ENCODE measurements at places on chromosomes 5 and 9.

DNA sequence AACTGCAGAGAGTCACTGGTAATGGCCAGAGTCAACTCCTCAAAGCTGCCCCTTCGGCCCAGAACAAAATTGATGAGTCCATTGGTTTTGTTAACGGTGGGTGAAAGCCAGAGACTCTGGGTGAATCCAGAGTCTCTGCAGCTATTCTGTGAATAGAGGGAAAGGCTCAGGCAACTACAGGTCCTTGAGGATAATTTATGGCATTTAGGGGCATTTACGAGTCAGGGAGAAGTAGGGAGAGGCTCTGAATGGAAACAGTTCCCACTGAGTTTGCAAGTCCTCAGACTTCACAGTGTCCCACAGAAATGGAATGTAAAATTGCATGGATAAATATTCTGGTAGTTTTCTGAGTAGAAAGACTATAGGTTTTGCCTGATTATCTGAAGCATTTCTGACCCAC, 257.8 kb downstream of the SEC61B start:
- DNase-seq, result no peak

- DNase-seq, result no peak
Measured at GRCh38 chr5:10310066-10310779, 2.5 kb upstream of the CMBL start.

DNA sequence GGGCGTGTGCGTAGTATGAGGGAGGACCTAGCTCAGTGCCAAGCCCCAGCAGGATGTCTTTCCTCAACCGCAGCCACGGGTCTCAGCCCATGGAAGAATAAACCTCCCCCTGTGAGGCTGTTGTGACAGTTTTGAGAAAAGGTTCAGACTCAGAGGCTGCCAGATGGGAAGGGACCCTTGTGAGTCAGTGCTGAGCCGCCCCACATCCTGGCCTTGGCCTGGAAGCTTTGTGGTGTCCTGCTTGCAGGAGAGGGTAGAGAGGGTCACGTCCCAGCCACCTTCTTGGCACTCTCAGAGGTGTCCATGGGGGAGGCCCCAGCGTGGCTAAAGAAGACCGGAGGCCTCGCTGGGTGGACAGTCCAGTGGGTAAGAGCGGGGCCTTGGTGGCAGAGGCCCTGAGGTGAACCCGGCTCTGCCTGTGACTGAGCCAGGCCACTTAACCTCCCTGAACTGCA, 2.8 kb downstream of the GRHPR start:
- no peak for DNase-seq

GRCh38 chr5:7415587-7416535, 19.9 kb downstream of the ADCY2 start:
- DNase-seq, result no peak

DNA sequence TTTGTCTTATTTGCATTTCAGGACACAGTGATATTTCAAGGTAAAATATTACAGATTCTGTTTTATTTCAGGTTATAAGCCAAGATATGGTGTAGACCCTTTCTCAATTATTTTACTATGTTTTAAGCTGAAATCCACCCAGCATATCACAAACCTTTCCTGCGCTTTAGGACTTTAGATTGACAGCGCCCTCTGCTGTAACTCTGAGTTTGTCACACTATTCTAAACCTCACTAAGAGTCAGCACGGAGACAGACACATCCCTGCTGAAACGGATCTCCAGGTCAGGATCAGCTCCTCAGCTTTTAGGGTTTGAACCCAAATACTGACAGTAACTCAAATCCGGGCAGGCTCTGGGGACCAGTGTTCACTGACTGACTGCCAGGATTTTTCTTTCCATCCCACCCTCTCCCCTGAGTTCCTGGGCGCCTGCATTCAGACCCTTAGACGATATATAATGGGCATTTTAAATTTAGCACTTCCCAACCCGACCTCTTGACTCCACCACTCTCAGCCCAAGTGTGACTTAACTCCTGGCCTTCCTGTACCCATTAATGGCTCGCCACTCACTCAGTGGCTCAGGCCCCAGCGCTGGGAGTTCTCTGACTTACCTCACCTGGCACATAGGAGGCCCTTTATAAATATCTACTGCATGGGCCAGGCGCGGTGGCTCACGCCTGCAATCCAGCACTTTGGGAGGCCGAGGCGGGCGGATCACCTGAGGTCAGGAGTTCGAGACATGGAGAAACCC, 33.5 kb downstream of the TLX3 start:
- no peak for DNase-seq

- no peak for DNase-seq
Measured at GRCh38 chr9:136740971-136741882, 1.5 kb downstream of the LCN10 start.

- DNase-seq, result no peak
Measured at GRCh38 chr9:35758475-35759050, 4.5 kb upstream of the MSMP start.

DNA sequence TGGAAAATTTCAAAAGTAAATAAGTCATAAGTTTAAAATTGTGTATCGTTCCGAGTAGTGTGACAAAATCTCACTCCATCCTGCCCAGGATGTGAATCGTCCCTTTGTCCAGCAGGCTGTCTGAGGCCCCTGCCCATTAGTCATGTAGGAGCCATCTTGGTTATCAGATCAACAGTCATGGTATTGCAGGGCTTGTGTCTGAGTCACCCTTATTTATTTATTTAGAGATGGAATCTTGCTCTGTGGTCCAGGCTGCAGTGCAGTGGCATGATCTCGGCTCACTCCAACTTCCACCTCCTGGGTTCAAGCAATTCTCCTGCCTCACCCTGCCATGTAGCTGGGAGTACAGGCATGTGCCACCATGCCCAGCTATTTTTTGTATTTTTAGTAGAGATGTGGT, 30.2 kb downstream of the ITGA2 start:
- DNase-seq, result no peak
